ENCODE measurements at places on chromosomes 13 and 19.

DNA sequence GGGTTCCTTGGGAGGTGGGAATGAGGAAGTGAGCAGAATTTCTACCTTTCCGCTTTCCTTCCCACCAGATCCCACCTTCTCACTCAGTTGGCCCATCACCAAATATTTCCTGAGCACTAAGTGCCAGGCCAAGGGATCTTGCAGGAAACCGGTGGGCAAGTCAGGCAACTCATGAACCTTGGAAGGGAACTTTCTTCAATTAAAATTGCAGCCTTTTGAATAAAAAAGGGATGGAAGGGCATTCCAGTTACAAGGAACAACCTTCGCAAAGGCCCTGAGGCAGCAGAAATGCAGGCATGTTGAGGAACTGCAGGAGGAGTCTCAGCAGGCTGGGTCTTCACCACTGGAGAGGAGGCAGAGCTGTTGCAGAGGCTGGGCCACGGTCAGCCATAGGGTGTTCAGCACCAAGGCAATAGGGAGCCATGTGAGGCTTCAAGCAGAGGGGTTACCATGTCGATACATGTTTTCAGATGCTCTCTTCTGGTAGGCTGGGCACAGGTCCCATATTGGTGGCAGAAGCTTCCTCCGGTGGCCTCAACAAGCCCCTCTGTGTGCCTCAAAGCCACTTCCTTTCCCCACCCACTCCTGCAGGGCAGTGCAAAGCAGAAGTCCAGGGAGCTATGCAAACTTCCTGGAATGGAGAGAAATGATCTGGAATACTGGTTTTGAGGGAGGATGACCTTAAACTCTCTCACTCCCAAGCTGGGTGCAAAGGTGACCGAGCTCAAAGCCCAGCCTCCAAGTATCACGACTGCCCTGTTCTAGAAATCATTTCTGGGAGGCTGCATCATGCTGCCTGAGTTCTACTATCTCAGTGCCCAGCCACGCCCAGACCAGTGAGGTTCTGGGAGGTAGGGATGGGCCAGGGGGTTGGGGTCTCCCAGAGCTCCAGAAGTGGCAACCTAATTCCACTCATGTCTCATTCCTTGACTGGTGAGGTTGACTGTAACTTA is at the start of gene FUT6:
FUT6 (minus strand) TSS at position 638 of the 953 bp plus-strand sequence. CDS start 7,135 bp downstream, outside the sequence.
- no peak for DNase-seq

GRCh38 chr19:7840629-7841028 is 10.6 kb downstream of the EVI5L start:
- DNase-seq, result no peak

DNA sequence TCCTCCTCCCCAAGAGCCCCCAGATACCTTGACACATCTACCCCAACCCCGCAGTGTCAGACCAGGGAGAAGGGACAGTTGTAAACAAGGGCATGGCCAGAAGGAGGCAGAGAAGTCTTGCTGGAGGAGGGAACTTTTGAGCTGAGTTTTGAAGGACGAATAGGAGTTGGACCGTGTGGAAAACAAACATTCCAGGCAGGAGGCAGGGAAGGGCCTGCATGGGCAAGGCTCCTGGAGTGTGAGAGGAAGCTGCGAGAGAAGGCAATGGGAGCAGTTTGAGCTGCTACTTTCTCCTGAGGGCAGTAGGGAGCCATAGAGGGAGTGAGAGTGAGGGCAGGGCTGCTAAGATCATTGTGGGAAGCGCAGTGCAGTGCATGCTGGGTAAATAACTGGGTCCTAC is 23.3 kb downstream of the IL12RB1 start:
- no peak for DNase-seq

DNA sequence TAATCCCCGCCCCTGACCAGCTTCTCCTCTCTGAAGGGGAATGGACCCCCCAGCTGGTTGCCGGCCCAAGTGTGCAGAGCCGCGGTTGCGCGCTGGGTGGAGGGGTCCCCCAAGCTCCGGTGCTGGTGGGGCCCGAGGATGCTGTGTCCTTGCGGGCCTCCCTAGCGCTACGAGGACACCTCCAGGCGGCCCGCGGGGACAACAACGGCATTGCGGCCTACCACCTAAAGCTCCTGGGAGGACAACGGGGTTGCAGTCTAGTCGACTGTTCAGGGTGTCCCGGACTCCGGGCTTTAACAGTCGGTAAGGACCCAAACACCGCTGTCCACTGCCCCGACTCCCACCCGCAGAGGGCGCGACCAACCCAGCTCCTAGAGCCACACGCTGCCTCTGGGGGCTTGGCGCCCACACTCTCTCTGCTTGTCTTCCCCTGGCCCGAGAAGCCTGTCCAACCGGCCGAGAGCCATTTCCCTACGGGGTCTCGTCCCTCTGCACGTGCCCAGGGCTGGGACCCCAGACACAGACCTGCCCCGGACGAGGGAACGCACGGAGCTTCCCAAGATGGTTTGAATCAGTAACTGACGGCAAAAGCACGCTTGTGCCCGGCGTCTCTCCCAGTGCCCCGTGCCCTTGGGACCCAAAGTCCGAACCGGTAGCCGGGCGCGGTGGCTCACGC is 927 bp upstream of the SDHAF1 start:
- DNase-seq, result no peak

DNA sequence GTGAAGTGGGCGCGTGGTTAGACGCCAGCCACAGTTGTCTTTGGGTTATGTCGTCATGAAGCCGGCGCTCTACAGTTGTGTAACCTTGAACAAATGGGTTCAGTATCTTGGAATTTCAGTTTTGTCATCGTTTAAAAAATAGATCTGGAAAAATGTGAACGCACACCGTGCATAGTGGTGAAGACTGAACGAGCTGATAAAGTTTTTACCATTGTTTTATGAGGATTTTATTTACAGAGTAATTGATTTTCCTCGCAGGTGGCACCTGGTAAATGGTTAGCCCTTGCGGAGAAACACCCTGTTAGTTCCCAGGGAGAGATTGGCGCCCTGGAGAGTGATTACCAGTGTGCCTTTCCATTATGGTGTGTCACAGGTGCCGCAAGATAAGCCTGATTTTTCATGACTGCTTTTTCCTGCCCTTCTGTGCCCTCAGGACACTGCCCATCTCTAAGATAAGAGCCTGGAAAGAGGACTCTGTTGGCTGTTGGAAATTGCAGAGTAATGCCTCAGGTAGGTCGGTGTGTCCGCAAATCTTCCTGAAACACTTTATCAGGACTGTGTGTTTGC is 577 bp downstream of the ZNF181 start:
- DNase-seq, result no peak

GRCh38 chr19:5205937-5206750 is 134.5 kb downstream of the PTPRS start:
- DNase-seq, result no peak

GRCh38 chr13:26719356-26719945 is 41.1 kb downstream of the GPR12 start:
- no peak for DNase-seq

DNA sequence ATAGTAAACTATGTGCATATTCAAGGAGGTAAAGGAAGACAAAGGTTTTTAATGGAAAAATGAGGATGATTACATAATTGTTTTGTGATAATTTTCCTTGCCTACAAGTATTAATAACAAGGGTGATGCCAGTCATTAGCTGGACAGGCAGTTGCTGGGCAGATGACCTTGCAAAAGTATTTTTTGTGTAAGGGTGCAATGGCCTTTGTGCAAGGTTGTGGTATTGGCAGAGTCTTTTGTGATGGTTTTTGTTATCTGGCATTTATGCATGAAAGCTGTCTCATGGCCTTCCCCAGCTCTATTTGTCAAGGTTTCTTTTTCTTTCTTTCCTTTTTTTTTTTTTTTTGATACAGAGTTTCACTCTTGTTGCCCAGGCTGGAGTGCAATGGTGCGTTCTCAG is 4.3 kb upstream of the COMMD6 start:
- no peak for DNase-seq

All from NCI-H1436 treated with DMSO at 0.1 percent for 48 hours (cell line).